ENCODE measurements at places on chromosomes 5 and 9. TPM values are rescaled to one million over a fixed set of nuclear protein-coding genes. Genes with fewer than 3 reads are reported as not detected.

DNA sequence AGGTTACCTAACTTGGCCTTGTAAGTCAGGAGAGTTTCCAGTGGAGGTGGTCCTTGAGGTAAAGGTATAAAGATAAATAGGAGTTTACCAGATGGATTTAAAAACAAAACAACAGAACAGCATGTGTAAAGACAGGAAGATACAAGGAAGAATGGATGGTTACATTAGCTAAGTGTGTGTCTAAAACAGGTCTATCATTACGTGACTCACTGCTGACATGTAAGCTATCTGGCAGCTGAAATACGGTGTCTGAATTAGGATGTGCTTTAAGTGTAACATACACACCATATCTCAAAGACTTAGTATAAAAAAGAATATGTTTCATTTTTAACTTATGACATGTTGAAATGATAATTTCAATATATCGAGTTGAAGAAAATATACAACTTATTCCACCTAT is 405.1 kb upstream of the ADAMTSL1 start:
- no peak for DNase-seq

Gene SPATA31C1
- not detected for total RNA-seq

Gene PCDHGA12
- not detected for total RNA-seq

DNA sequence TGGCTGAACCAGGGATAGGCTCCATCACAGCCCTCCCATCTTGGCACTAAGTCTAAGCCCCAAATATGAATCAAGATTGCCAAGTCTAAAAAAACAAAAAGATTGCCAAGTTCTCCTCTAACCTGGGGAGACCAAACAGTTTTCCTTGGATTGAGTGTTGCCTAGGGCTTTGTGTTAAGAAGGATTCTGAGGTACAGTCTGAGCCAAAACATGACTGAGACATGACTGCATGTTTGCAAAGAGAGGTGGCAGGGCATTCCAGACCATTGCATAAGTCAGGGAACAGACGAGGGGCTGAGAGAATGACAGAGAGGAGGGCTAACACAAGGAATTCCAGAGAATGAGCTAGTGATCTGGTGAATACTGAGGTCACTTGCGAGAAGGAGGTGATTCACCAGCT is 11.4 kb downstream of the LAMC3 start:
- no peak for DNase-seq

Gene PCDHGB1
- not detected for total RNA-seq

DNA sequence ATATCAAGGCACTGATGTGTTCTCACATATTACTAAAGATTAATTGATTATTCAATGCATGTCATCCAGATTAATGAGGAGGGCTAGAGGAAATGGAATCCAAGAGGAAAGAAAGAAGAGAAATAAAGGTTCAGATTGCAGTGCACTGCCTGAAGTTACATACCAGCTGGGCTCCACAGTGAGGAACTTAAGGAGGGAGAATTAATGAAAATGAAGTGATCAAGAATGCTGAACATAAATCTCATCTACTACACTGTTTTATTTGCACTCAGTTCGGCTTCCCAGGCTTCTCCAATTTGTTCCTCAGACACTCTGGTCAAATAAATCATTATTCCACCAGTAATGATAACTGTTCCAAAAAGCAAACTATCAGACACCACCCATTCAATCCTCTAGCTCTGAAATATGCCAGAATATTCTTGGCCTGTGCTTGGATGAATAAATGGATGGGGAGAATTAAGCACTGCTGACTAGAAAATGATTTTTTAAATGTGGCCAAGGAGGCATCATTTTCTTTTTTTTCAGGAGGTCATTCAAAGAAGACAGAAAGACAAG is 88.6 kb upstream of the FBN2 start:
- no peak for DNase-seq

Gene NUTM2G
- total RNA-seq: not detected

Gene IL31RA
- 0.31 TPM for total RNA-seq

DNA sequence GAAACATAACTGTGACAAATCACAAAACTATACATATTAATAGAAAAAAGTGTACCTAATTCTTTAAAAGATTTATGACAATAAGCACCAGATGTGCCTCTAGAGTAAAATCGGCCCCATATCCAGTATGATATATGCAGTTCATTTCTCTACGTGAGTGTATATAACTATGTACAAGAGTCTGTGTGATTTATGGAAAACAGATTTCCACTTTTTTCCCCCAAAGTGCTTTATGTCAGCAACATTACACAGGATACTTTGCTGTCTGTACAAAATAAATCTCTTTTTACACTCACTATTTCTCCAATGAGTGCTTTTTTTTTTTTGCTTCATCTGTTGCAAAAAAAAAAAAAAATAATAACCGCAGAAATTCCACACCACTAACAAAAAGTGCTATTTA is 298.8 kb upstream of the RFX3 start:
- DNase-seq: no peak

Gene KIF4B
- 0.05 TPM for total RNA-seq

DNA sequence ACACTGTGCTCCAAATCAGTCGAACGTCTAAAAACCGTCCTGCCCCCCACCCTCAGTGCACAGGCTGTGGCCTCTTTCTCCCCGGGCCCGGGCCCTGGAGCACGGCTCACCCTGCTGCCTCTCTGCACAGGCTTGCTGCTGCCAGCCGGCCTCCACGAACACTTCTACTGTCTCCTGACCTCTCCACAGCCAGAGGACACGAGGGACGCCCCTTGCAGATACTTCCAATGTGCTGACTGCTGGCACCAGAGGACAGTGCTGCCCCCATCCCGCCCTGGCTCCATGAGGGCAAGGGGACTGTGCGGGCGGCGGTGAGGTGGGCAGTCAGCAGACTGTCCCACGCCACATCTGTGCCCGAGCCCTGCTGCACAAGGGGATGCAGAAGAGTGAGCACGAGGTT is 174.8 kb downstream of the COL23A1 start:
- DNase-seq: no peak

DNA sequence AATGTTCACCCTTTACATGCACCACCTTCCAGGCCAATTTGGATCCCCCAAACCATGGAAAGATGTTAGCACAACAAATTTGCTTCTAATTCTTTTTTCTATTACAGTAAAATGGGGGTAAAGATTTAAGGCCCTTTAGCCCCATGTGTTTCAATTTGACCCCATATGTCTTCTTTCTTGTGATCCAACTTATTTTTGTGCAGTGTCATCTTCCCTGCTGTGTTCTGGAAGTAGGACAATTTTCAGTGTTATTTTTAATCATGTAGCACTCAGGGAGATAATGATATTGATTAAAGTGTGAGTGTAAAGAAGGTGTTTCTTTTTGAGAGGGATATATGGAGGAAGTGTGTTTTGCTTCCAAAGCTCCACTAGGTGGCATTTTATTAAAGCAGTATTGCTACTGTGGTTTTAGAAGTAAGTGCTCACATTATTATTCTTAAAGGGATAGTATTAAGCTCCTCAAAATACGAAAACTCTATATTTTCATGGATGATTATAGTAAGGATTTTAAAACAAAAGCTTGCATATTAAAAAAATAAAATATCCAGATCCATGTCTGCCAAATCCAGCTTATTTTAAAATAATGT is 118.7 kb upstream of the ATP10B start:
- no peak for DNase-seq

DNA sequence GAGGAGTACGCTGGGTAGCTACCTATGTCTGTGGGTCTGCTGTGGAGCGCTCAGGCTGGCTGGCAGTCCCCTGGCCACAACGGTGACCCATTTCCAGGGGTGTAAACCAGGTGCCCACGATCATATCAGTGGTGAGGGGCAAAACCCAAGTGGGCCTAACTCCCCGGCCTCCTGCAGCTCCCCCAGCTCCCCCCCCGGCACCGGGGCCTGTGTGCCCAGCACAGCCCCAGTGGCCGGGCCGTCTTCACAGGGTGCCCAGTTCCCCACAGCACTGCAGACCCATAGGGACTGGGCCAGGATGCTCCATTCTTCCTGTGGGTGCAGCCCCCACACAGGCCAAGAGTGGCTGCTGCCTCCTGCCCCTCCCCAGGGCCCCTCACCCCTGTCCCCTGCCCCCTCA is 958 bp upstream of the LCN8 start:
- DNase-seq: no peak

DNA sequence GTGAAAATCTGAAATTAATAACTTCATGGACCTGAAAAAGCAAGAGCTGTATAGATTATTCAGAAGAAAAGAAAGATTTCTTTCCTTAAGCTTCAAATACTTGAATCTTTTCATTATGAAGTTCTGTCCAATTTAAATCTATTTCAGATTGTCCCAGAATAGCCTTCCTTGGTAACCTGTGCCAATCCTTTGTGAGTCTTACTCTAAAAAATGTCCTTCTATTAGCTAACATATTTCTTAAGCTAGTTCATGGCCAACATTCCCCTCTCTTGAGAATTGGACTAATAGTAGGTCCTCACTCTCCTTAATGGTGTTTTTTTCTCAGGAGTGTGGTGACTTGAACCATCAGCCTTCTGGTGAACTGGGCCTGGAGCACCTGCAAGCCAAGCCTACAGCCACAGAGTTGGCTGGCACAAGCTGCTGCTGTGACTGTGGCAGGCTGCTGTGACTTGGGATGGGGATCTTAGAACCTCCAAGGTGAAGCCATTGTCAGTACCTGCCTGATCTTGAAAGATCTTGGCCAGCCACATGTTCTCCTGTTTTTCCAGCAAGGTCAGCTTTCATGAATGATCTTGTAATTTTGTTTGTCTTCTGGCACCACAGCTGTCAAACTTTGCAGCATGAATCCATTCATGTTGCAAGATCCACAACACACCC is 262.6 kb upstream of the MAP3K1 start:
- no peak for DNase-seq

Gene SLC6A3
- not detected for total RNA-seq

DNA sequence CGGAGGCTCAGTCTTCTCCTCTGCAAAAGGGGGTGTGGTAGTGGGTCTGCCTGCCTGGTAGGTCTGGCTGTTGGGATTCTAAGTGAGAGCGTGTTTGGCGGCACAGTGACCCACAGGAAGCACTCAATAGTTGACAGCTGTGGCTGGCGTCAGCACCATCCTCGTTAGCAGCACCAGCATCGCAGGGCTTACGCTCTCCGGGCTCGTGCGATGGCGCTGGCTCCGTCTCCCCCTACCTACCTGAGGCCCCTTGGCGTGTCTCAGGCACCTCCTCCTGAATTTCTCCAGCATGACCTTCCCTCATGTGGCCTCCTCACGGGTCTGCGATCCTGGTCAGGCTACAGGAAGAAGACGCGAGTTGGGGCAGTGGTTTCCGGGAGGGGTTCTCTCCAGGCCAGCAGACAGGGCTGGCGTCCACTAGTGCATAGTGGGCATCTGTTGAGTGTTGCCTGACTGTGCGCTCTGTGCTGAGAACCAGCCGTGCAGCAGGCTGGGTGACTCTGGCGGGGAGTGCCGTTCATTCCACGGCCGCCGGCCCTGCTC is 66.9 kb downstream of the HMCN2 start:
- no peak for DNase-seq

Data from activated naive CD4-positive, alpha-beta T cell treated with anti-CD3 and anti-CD28 coated beads for 36 hours (primary cell).